ENCODE measurements at places on chromosomes 2 and 18. TPM values are rescaled to one million over a fixed set of nuclear protein-coding genes. Genes with fewer than 3 reads are reported as not detected.

- no peak overlapping the region for H3K27ac ChIP-seq
- H3K27me3 ChIP-seq: peaks cover 6% of the 10 kb centered on the region
Observed at GRCh38 chr2:205744074-205744591, 61.8 kb downstream of the NRP2 start.

GRCh38 chr2:6325616-6326015 lies 540.1 kb downstream of the CMPK2 start:
- DNase-seq: no peak
- H3K4me3 ChIP-seq: no peak overlapping the region
- H3K27ac ChIP-seq: no peak overlapping the region

GRCh38 chr2:107984707-107985106 lies 1.6 kb upstream of the SLC5A7 start:
- no peaks in the 10 kb centered on the region for H3K36me3 ChIP-seq
- H3K4me3 ChIP-seq: no peak overlapping the region
- H3K27ac ChIP-seq: no peak overlapping the region
- no peak for DNase-seq

- H3K4me1 ChIP-seq: no peaks in the 10 kb centered on the region
- no peak overlapping the region for H3K4me3 ChIP-seq
- H3K36me3 ChIP-seq: no peaks in the 10 kb centered on the region
- no peak for DNase-seq
- H3K27me3 ChIP-seq: no peaks in the 10 kb centered on the region
Observed at GRCh38 chr18:30485078-30485477, 557.5 kb downstream of the DSC3 start.

DNA sequence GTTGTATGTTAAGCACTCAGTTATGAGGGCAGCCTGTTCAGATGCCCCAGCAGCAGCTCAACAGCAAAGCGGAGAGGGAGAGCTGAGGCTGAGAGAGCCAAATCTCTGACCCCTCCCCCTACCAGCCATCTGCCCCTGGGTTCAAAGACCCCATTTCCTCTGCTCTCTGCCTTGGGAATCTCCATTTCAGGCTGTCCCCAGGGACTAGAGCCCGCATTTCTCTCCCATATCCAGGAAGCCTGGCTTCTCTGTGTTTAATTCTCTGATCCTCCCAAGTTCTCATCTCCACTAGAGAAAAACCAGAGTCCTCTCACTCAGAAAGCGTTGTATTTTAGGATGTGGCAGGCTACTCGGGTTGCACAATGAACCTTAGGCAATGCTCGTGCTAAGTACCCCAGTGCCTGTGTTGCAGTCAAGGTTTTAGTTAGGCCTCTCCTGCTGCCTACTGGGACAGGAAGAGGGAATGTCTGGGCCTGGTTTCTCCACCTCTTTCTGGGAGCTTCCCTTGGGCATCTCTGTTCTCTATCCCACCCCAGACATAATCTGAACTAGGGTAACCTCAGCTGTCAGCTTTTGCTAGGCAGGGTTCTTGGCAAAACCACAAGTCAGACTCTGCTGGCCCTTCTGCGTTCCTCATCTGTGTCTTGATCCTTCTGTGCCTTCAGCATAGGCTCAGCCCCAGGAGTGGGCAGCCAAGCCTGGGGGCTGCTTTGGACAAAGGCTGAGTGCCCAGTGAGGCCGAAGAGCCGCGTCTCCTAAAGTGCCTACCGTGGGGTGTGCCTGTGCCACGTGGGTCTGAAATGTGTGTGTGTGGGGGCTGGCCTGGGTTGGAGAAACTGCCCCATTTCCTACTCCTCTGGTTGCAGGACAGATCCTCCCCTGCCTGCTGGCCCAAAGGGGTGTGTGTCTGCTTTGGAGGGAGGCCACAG lies 96.8 kb downstream of the STPG4 start:
- no peak for DNase-seq
- H3K27me3 ChIP-seq: no peaks in the 10 kb centered on the region
- peaks cover 14% of the 10 kb centered on the region for H3K4me1 ChIP-seq
- no peak overlapping the region for H3K4me3 ChIP-seq

GRCh38 chr18:44803019-44803650 lies 122.4 kb downstream of the SETBP1 start:
- H3K27ac ChIP-seq: no peak overlapping the region
- H3K27me3 ChIP-seq: peaks cover 11% of the 10 kb centered on the region
- peaks cover 42% of the 10 kb centered on the region for H3K4me1 ChIP-seq
- DNase-seq: no peak

GRCh38 chr18:7056026-7056425 lies 61.6 kb downstream of the LAMA1 start:
- no peaks in the 10 kb centered on the region for H3K27me3 ChIP-seq
- H3K36me3 ChIP-seq: no peaks in the 10 kb centered on the region
- no peak for DNase-seq
- no peaks in the 10 kb centered on the region for H3K4me1 ChIP-seq
- no peak overlapping the region for H3K4me3 ChIP-seq

DNA sequence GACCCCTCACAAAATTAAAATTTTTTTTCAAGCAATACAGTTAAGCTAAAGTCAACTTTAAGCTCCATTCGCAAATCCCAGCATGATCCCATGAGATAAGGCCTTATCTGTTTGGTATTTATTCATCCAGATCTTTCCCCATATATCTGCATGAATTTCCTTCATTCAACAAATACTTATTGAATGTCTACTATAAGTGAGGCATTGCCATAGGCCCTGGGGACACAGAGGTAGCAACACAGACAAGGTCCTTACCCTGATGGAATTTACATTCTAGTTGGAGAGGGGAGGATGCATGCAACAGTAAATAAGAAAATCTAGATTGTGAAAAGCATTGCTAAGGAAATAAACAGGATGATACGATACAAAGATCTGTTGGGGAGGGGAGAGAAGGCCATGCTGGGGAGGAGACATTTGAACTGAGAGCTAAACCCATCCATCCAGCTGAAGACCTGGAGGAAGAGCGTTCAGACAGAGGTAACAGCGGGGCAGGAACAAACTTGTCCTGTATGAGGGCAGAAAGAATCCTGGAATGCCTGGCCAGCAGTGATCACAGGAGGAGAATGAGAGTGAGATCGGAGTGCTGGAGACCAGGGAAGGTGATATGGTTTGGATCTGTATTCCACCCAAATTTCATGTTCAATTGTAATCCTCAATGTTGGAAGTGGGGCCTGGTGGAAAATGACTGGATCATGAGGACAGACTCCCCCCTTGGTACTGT lies 71.6 kb downstream of the SDC1 start:
- H3K4me3 ChIP-seq: no peak overlapping the region
- DNase-seq: no peak
- H3K27me3 ChIP-seq: peaks cover 21% of the 10 kb centered on the region
- H3K27ac ChIP-seq: no peak overlapping the region

DNA sequence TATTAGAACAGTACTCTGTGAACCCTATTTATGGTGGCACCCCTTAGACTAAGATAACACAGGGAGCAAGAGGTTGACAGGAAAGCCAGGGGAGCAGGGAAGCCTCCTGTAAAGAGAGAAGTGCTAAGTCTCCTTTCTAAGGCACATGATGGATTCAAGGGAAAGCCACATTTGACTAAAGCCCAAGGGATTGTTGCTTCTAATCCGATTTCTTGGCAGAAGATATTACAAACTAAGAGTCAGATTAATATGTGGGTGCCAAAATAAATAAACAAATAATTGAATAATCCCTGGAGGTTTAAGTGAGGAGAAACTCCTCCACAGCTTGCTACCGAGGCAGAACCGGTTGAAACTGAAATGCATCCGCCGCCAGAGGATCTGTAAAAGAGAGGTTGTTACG lies 333.2 kb downstream of the SOX11 start:
- no peak for DNase-seq
- no peaks in the 10 kb centered on the region for H3K36me3 ChIP-seq
- H3K27ac ChIP-seq: no peak overlapping the region

- H3K36me3 ChIP-seq: no peaks in the 10 kb centered on the region
- DNase-seq: no peak
- no peaks in the 10 kb centered on the region for H3K27me3 ChIP-seq
- no peaks in the 10 kb centered on the region for H3K4me1 ChIP-seq
Observed at GRCh38 chr18:25171334-25171733, 180.6 kb downstream of the ZNF521 start.

DNA sequence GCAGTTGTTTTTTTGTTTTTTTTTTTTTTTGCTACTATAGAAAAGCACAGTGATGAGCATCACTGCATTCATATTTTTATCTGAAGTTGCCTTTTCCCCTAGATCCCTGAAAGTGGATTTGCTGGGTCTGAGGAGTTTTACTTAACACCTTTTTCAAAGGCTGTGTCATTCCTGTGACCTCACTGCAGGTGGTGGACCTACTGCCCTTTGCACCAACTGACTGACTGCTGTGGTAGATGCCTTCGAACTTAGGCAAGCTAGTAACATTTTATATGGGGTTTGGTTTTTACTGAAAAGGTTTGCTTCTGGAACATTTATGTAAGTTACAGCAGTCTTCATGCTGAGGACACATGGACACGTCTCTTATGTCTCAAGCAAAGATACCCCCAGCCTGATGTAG lies 36.2 kb downstream of the SPTBN1 start:
- DNase-seq: no peak
- no peak overlapping the region for H3K27ac ChIP-seq
- no peaks in the 10 kb centered on the region for H3K36me3 ChIP-seq
- peaks cover 26% of the 10 kb centered on the region for H3K27me3 ChIP-seq

GRCh38 chr2:127683757-127684156 lies 8.4 kb upstream of the LIMS2 start:
- H3K27me3 ChIP-seq: peaks cover 24% of the 10 kb centered on the region
- H3K27ac ChIP-seq: no peak overlapping the region
- H3K36me3 ChIP-seq: peaks cover 2% of the 10 kb centered on the region
- DNase-seq: no peak

GRCh38 chr2:238081561-238081960 lies 18.6 kb upstream of the ESPNL start:
- no peaks in the 10 kb centered on the region for H3K4me1 ChIP-seq
- no peak overlapping the region for H3K4me3 ChIP-seq
- no peaks in the 10 kb centered on the region for H3K27me3 ChIP-seq
- H3K36me3 ChIP-seq: peaks cover 59% of the 10 kb centered on the region
- no peak for DNase-seq

- H3K27me3 ChIP-seq: no peaks in the 10 kb centered on the region
- H3K4me1 ChIP-seq: no peaks in the 10 kb centered on the region
- H3K36me3 ChIP-seq: no peaks in the 10 kb centered on the region
Observed at GRCh38 chr2:140247451-140248195, 1467.4 kb upstream of the NXPH2 start.

DNA sequence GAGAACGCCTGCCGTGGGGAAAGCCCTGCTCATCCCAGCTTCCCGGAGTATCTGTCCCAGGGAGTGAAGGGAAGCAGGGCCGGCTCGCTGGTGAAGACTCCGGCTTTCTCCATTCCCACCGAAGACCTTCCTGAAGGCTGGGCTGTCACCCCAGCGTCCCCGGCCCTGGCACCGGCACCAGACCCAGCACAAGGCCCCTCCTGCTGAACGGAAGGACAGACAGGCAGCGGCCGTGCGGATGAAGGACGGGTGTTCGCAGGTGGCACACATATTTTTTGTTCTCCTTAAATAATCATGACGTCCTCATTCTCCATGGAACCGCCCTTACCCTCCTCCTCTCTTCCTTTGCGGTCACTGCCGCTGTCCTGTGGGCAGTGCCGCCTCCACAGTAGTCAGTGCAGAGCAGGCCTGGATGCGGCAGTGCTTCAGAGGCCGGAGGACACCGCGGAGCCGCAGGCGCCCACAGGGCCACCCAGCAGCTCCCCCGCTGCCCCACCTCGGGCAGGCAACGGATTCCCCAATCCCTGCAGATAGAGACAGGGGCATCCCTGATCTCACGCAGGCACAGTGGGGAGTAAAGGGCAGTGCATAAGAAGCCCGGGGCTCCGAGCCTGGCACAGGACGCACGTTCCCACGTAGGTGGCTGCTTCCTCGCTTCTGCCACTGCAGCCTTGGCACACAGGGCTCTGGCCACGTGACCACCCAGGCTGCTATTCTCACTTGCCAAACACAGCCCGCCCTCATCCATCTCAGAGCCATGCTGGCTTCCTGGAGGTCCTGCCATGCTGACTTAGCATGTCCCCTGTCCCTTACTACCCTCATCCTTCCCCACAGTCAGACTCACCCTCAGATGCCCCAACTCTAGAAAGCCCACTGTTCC lies 229.7 kb downstream of the EIPR1 start:
- no peak overlapping the region for H3K27ac ChIP-seq
- no peaks in the 10 kb centered on the region for H3K27me3 ChIP-seq
- no peak overlapping the region for H3K4me3 ChIP-seq
- DNase-seq: no peak

DNA sequence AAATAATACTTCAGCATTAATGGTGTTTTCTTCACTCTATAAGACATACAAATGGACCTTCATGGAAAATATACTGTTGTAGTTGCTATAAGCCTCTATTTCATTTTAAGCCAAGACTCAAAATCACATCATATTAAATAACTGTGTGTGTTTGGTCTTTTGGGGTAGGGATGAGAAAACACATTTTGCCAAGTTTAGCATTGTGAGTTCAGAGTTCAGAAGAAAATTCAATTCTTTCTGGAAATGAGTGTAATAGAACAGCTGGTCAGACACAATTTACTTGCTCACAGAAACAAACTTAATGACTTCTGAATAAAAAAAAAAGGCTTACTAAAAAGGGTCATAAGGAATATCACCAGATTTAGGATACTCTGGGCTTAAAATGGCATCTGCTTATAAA lies 149.5 kb downstream of the LRRTM4 start:
- H3K36me3 ChIP-seq: no peaks in the 10 kb centered on the region
- H3K27me3 ChIP-seq: no peaks in the 10 kb centered on the region
- no peaks in the 10 kb centered on the region for H3K4me1 ChIP-seq
- no peak for DNase-seq

DNA sequence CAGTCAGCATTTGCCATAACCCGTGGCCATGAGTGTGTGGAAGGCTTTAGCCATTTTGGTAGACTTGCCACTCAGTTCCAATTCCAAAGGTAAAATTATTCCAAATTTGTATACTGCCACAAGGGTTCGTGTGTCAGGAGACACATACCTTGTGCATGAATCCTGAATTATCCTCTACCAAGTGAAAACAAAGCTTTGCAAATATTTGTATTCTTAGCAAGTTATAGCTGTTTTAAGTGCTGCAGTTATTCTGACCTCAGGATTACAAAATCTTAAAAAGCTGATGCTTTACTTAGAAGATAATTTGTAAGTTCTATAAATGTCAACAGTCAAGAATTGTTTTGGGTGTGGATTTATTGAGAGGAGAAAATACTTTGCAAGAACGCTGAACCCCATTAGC lies 100.6 kb downstream of the ANTXR1 start:
- no peak overlapping the region for H3K4me3 ChIP-seq
- H3K27me3 ChIP-seq: peaks cover 30% of the 10 kb centered on the region
- H3K4me1 ChIP-seq: no peaks in the 10 kb centered on the region
- no peaks in the 10 kb centered on the region for H3K36me3 ChIP-seq

RRM2 gene
- 570 TPM for total RNA-seq

C2orf92 gene
- 9.8 TPM for total RNA-seq

FARSB gene
- 20.8 TPM for total RNA-seq

FAM161A gene
- total RNA-seq: 2.5 TPM

ZFAND2B gene
- total RNA-seq: 56.7 TPM

GLB1L gene
- 7.3 TPM for total RNA-seq
